ENCODE measurements at places on chromosomes 5 and 9.
A peak's percentile ranks its signal among the peaks of the same experiment; 100 is the strongest.

GRCh38 chr9:113941526-113941925 lies 65.4 kb downstream of the ZNF618 start:
- DNase-seq: no peak

GRCh38 chr5:72656756-72657513 lies 149.7 kb upstream of the ZNF366 start:
- no peak for DNase-seq

- DNase-seq: no peak
These were observed 29.2 kb upstream of the IL31RA start for GRCh38 chr5:55821731-55822512.

DNA sequence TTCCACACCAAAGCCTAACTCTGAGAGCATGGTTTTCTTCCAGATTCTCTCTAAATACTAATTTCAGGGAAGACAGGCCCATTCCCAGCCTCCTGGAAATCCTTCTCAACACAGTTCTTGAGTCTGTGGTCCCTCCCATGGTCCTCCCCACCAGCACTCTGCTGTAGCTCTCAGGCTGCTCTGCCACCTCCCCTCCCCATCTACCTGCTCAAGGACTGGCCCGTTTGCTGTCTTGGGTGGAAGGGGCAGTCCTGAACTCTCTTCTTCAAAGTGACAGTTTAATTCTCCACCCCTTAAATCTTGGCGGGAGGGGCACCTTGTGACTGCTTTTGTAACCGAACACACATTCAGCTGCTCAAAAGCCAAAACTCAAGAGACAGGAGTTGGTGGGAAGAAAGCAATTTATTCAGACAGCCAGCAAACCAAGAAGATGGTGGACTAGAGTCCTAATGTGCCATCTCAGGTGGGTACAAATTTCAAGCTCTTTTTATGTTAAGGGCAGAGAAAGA lies 7.6 kb upstream of the LCN15 start:
- DNase-seq: no peak

DNA sequence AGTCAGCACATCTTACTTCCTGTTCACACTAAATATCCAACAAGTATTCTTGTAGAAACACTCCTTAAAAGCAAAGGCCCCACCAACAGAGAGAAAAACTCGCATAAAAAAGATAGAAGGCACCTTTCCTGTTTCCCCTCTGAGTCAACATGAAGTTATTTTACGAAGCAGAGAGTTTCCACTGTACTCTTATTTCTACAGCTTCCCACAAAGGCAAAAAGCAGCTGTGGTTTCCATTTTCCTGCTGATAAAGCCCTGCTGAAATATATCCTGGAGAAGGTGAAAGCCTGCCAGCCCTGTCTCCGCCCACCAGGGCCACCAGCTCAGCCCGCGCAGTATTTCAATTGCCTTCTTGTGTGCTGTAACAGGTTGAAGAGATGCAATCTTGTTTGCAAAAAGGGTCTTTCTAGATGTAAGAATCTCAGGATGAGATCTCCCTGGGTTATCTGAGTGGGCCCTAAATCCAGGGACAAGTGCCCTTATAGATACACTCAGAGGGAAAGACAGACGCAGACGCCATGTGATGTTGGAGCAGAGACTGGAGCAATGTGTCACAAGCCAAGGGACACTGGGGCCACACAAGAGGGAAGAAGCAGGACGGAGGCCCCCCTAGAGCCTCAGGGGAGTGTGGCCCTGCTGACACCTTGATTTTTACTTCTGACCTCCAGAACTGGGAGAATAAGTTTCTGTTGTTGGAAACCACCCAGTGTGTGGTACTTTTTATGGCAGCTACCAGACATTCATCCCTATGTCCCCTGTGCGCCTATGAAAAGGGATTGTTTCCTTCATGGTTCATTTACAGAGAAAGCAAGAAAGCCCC lies 19.9 kb downstream of the SEMA4D start:
- DNase-seq: peak; percentile 56

DNA sequence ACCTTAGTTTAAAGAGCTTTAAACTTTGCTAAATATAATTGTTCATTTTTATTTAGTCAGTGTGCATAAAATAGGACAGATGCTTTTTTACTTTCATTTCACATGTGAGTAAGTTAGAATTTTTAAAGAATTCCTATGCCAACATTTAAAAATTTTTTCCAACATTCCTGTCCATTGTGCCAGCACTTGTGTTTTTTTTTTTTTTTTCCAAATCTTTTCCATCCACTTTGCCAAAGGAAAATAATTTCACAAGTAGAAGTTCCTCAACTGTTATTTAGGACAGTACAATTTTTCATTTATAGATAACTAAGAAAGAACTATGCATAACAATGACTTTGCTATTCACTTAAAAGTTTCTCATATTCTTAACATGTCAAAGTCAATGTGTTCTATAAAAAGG lies 189.5 kb downstream of the ADAMTS6 start:
- DNase-seq: no peak

GRCh38 chr5:100790170-100790665 lies 112.9 kb downstream of the ST8SIA4 start:
- DNase-seq: no peak

GRCh38 chr5:158451203-158451992 lies 592.5 kb upstream of the CLINT1 start:
- no peak for DNase-seq

- DNase-seq: no peak
These were observed 3.3 kb upstream of the DNLZ start for GRCh38 chr9:136366826-136367225.

GRCh38 chr5:36494841-36495601 lies 111.4 kb upstream of the SLC1A3 start:
- DNase-seq: no peak

GRCh38 chr5:51395666-51396356 lies 12.6 kb downstream of the ISL1 start:
- DNase-seq: no peak

GRCh38 chr5:98836175-98836574 lies 62.7 kb downstream of the RGMB start:
- DNase-seq: no peak

GRCh38 chr5:52051759-52052158 lies 668.5 kb downstream of the ISL1 start:
- DNase-seq: no peak

DNA sequence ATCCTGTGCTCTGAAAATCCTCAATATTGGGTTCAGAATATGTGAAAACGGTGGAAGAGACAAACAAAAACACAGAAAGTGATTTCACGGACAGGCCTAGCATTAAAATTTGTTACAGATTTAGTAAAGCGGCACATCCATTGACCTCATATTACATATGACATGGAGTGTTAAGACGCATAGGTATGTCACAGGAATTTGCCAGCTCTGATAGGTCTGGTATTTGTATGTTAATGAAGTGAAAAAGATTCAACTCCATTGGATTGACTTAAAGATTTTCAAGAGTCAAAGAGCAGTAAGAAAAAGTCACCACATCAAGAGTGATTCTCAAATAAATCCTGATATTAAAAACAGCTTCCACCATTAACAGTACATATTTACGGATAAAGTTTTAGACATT lies 396.5 kb upstream of the SEMA6A start:
- DNase-seq: no peak

DNA sequence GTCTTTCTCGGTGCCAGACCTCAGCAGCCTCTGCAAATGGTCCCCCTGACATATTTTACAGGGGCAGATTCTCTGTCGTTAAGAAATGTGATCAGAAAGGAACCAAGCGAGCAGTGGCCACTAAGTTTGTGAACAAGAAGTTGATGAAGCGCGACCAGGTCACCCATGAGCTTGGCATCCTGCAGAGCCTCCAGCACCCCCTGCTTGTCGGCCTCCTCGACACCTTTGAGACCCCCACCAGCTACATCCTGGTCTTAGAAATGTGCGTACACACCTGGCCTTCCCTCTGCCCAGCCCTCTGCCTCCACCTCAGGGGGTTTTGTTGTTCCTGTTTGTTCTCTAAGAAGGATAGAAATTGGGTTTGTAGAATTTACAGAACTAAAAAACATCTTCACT lies 77.3 kb upstream of the OTULINL start:
- no peak for DNase-seq

GRCh38 chr5:5347442-5347841 lies 75.0 kb upstream of the ICE1 start:
- DNase-seq: no peak

DNA sequence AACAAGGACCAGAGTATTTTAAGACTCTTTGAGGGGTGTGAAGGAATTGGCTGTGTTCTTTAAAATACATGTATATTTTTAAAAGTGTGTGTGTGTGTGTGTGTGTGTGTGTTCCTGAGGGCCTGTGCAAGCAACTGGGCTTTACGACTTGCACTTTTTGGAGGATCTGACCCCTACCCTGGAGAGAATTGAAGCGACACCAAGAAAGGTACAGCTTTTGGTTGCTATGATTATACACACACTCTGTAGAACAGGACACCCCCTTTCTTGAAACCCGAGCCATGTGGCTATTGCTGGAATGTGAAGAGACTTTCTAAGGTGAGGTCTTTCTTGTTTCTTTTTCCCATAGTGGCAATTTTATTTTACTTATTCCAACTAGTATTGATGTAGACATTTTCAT lies 988 bp downstream of the SHISAL2B start:
- DNase-seq: no peak

- DNase-seq: no peak
These were observed 126.3 kb downstream of the HMHB1 start for GRCh38 chr5:143938230-143938629.

- DNase-seq: no peak
These were observed 4.3 kb upstream of the LNPEP start for GRCh38 chr5:96931605-96932004.

DNA sequence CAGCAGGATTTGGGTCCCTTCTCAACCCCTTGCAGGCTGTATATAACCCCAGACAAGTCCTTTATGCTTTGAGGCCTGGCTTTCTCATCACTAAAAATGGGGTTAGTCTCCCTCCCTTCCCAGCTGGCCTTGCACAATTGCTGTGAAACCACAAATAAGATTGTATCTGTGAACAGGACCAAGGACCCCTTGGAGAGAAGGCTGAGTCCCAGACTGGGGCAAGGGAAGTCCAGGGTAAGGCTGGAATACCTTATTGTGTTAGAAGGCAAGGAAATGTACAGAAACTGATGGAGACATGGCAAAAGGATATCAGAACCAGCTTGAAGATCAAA lies 11.4 kb downstream of the MACROH2A1 start:
- no peak for DNase-seq

DNA sequence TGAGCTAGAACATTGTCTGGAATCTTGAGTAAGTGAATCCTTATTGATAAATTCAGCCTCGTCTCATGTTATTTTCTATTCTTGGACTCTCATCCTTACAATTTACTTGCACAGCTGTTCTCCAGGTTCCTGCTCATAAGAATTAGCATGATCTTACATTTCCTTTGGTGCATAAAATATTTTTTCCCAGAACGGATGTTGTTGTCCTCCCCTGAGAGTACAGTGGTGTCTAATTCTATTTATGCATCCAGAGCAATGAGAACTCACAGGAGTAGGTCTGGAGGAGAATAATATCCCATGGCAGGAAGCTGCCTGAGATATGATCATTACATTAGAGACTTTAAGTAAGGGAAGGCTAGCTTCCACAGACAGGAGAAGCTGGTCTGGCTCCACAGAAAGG lies 178.4 kb upstream of the MAST4 start:
- no peak for DNase-seq

GRCh38 chr5:163563880-163564279 lies 58.5 kb downstream of the MAT2B start:
- DNase-seq: no peak

DNA sequence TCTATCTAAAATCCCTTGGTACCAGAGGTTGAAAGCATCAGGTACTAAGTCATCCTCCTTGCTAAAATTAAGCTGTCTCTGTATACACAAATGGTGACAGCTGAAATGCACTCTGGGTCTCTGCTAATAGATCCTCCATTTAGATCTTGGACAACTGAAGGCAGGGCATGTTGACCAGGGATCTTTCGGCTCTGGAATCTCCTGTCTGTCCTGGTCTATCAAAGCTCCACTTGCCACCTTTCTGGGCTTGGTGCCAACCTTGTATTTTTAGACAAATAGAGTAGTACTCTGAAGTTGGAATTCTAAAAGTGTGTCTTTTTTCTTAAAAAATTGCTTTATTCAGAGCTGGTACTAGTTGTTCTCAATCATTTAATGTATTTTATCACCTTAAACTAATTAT lies 135.2 kb upstream of the HMHB1 start:
- DNase-seq: no peak

- no peak for DNase-seq
These were observed 131.4 kb upstream of the LHFPL2 start for GRCh38 chr5:78779771-78780616.

DNA sequence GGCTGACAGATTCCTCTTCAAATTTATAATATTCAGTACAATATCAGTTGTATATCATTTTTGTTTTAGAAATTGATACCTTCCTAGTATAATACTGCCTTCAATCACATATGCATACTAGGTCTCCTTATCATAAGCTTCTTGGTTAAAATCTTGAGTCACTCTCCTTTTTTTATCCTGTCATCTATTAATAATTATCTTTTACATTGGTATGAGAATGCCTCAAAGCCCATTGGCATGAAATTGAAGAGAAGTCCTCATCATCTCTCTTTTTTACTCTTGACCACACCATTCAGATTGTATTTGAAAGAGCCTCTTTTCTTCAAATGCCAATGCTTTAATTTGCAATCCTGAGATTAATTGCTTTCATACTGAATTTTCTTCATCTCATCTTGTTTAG lies 810.3 kb downstream of the BRINP1 start:
- DNase-seq: no peak

DNA sequence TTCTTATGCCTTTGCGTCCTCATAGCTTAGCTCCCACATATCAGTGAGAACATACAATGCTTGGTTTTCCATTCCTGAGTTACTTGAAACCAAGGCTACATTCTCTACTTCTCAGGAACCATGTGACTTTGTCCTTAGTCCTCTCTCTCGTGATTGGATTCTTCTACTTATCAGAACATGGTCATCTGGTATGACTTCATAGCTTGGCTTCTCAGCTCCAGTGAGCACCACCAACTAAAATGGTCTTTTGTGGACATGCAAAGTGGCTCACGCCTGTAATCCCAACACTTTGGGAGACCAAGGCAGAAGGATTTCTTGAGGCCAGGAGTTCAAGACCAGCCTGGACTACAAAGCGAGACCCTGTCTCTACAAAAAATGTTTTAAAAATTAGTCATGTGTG lies 81.2 kb upstream of the NIPBL start:
- DNase-seq: no peak
